ENCODE measurements at places on chromosomes 2 and 18. TPM values are rescaled to one million over a fixed set of nuclear protein-coding genes. Genes with fewer than 3 reads are reported as not detected.

The TMEM182 gene
- 0.53 TPM for total RNA-seq

The RGPD8 gene
- 10.5 TPM for total RNA-seq

The OR6B2 gene
- not detected for total RNA-seq

The PCARE gene
- not detected for total RNA-seq

DNA sequence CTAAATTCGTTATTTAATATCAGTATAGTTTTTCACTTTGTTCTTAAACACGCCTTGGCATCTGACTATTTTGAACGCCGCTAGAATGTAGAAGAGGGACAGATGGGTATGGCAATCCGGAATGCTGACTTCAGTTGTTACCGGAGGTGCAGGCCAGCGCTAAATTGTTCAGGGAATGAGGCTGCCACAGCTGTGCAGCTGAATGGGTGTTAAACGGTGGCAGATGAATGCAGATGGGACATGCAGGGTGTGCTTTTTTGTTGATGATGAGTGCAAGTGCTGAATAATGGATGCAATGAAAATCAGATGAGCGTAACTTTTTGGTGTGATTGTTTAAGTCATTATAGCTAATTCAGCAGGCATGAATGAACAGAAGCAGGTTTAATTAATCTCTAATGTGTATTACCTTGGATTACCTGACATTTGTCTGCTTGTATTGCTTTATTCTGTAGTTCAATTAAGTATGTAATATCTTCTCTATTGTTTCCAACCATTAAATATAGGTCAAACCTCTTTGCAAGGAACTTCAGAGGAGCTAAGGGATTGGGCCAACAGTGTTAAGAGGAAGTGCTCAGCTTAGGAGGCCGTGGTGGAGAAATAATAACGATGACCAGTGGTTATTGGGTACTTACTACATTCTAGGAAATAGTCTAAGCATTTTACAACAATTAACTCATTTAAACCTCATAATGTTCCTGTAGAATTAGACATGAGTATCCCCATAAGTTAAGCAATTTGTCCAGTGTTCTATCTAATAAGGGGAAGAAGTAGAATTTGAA lies 11.9 kb upstream of the CREG2 start:
- DNase-seq = no peak

- no peak for DNase-seq
Observed at GRCh38 chr2:73373344-73373743, 12.3 kb upstream of the ALMS1 start.

DNA sequence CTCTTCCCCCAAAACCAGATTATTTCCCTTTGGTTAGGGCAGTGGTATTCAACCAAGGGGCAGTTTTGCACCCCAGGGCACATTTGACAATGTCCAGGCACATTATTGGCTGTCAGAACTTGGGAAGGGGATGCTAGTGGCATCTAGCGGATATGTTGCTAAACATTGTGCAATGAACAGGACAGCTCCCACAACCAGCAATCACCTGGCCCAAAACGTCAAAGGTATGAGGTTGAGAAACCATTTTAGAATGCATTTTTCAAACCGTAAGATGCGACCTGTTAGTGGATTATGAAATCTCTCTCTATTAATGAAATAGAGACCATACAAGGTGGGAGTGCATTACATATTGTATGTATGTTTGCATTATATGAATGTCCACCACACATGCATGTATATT lies 54.2 kb downstream of the CD8B2 start:
- no peak for DNase-seq

- peak; percentile 65 for DNase-seq
Observed at GRCh38 chr2:47645246-47645645, 137.7 kb upstream of the MSH6 start.

- no peak for DNase-seq
Observed at GRCh38 chr2:47891369-47892337, 14.6 kb downstream of the FBXO11 start.

- no peak for DNase-seq
Observed at GRCh38 chr18:40072761-40073160, 1882.3 kb upstream of the PIK3C3 start.

DNA sequence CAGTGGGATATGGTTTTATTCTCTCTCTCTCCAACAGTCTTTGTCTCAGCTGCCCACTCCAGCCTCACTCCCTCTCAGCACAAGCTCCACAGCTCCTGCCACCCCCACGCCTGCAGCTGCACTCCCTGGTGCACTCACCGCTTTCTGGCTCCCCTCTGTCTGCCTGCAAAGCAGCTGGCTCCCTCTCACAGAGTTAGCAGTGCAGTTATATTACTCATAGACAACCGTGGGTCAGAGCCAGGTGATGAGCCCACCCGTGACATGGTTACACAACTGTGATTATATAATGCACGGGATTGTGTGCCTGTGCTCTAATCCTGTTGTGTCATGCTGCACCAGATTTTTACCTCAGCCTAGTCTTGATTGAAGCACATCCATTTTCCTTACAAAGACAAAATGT lies 276.9 kb upstream of the CHAC2 start:
- DNase-seq = peak; percentile 60

GRCh38 chr2:37792366-37792765 lies 120.9 kb upstream of the CDC42EP3 start:
- no peak for DNase-seq

- no peak for DNase-seq
Observed at GRCh38 chr2:168180914-168181313, 66.5 kb downstream of the STK39 start.

- no peak for DNase-seq
Observed at GRCh38 chr2:100670232-100670631, 107.4 kb downstream of the PDCL3 start.

GRCh38 chr2:191634791-191635190 lies 43.1 kb upstream of the NABP1 start:
- no peak for DNase-seq

DNA sequence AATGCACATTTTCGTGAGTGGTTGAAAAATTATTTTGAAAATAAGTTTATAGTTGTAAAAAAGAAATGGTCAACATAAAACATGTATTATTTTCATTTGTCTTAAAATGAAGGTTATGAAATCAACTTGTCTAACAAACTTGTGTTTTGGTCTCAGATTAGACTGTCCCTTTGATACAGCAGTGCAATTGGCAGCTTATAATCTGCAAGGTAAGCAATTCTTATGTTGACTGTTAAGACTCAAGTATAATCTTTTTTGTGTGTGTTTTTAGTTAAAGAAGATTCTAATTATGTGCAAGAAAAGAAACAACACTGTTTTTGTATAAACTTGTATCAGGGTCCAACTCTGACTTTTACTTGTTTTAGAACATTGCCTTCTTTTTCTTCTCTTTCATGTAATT lies 62.7 kb downstream of the EPB41L5 start:
- DNase-seq = no peak

DNA sequence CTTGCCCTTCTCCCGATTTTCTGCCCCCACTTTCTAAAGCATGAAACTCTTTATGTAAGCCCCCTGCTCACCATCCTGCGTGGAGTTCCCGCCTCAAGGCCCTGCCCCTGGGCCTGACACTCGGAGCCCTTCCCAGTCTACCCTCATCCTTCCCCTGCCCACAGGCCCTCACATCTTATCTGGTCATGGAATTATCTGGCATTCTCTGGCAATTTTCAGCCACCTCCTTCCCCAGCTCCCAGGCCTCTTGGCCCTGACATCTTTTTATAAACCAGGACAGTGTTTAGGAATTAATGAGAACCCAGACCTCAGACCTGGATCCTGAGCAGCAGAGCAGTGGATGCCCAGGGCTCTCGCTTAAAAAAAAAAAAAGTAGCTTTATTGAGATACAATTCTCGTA lies 61.7 kb downstream of the BOLA3 start:
- DNase-seq = no peak

GRCh38 chr18:37612524-37613252 lies 47.1 kb upstream of the CELF4 start:
- no peak for DNase-seq

DNA sequence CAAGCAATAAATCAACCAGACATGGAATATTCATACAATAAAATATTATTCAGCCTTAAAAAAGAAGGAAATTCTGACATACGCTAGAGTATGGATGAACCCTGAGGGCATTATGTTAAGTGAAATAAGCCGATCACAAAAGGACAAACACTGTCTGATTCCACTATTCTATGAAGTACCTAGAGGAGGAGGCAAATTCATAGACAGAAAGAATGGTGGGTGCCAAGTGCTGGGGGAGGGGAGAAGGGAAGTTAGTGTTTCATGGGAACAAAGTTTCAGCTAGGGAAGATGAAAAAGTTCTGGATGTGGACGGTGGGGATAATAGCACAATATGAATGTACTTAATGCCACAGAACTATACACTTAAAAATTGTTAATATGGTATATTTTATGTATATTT lies 19.8 kb downstream of the SMAD7 start:
- no peak for DNase-seq

GRCh38 chr2:188091220-188091619 lies 200.5 kb upstream of the GULP1 start:
- no peak for DNase-seq

- DNase-seq = no peak
Observed at GRCh38 chr2:216477283-216478035, 21.2 kb upstream of the RPL37A start.

- DNase-seq = no peak
Observed at GRCh38 chr2:45068571-45069140, 59.4 kb upstream of the SIX2 start.

DNA sequence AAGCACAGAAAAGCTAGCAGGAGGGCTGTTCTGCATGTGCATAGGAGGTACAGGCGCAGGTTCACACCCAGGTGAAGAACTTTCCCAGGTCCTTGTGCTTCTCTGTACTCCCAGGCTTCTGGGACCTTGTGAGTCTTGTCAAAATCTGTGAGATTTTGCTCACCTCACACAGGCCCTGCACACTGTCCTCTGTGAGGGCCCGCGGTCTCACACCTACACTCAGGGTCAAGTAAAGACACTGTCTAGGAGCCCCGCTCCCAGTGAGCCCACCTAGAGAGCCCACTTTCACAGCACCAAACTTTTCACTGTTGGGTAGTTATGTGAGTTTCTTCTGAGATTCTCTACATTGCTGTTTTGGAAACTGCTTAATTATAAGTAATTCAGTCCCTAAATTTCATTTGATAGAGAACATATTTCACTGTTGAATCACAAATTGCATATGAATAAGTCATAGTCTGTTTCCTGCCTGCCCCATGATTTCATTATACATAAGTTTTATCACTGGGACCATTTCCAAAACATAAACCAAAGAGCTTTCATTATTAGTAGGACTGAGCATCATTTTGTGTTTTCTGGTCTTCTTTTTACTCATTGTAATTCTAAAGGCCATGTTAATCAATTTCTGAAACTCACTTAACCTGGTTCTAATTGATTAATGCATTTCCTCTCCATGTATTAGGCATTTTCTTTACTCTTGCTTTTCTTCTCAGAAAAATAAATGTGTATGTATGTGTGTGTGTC lies 234.2 kb upstream of the SPOPL start:
- no peak for DNase-seq

GRCh38 chr18:63040788-63041410 lies 278.7 kb downstream of the BCL2 start:
- DNase-seq = no peak
